ENCODE measurements at places on chromosomes 7 and 10.
A peak's percentile ranks its signal among the peaks of the same experiment; 100 is the strongest.

DNA sequence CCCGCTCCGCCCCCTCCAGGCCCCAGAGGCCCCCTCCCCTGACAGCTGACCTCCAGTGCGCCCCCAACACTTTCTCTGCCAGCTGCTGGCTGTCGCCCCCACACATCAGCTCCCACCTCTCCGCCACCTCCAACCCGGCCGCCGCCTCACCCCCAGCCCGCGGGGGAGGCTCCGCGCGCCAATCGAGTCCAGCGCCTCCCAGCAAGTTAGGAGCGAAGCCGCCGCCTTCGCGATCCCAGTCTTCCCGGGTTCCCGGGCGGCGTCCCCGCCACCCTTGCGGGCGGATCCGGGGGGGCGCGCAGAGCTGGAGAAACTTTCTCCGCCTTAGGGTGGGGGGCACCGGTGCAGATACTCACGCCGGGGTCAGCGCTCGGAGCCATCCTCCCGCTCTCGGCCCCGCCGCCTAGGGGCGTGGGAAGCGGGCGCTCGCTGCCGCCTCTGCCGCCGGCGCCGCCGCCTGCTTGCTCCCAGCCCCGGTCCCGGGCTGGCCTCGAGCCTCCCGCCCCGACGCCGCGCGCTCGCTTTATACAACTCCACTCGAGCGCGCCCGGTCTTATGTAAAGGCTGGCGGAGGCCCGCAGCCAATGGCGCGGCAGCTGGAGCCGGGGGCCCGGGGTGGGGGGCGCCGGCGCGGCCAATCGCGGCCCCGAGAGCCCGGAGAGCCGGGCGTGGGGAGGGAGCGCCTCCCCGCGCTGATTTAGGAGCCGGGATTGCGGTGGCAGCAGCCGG lies at the start of gene CRTAC1:
Gene CRTAC1 (minus strand): TSS at position 529 of the 729 bp plus-strand sequence. CDS start 149 bp downstream, at position 380.
- DNase-seq: no peak

- no peak for DNase-seq
These were observed 97.7 kb upstream of the CDK6 start for GRCh38 chr7:92934096-92934495.

DNA sequence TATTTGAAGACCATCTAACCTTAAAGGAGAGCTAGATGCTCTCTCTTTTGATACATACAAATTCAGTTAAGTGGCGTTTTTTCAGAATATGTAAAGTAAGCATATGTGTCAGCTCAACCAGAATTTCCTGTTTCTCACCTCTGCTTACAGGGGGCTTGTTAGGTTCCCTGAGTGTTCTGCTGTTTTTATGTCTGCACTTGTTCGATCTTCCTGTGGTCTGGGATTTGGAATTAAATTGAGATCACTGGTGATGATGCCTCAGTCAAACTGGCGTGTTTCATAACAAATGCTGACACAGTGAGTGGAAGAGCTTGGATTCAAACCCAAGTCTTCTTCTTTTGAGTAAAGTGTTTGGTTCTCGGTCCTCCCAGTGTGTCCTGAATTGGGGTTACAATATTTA lies 348.3 kb upstream of the AKR1E2 start:
- DNase-seq: no peak

DNA sequence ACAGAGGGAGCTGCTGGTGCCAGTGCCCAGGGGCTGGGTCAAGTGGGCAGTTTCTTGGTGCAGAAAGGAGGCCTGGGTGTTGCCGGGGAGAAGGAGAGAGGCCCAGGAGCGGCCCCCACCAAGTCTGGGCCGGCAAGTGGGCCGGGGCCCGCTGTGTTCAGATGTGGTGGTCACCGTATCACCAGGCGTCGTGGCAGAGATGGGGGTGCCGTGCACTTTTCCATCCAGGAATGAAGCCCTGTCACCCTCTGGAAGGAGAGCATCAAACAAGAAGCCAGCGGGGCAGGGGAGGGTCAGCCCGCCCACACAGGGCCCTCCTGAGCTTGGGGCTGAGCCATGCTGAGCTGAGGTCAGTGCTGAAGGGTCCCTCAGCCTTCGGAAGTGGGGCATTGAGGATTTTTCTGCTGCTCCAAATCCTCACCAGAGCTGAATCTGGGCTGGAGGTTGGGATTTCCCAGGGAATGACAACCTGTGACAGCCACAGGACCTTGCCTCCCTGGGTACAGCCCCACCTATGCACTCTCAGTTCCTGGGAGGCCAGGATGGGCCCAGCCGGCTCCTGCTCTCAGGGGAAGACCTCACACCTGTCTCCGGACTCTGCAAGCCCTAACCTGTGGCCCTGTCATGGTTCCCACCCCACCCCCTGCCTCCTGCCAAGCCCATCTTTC lies 27.9 kb upstream of the INPP5A start:
- no peak for DNase-seq

DNA sequence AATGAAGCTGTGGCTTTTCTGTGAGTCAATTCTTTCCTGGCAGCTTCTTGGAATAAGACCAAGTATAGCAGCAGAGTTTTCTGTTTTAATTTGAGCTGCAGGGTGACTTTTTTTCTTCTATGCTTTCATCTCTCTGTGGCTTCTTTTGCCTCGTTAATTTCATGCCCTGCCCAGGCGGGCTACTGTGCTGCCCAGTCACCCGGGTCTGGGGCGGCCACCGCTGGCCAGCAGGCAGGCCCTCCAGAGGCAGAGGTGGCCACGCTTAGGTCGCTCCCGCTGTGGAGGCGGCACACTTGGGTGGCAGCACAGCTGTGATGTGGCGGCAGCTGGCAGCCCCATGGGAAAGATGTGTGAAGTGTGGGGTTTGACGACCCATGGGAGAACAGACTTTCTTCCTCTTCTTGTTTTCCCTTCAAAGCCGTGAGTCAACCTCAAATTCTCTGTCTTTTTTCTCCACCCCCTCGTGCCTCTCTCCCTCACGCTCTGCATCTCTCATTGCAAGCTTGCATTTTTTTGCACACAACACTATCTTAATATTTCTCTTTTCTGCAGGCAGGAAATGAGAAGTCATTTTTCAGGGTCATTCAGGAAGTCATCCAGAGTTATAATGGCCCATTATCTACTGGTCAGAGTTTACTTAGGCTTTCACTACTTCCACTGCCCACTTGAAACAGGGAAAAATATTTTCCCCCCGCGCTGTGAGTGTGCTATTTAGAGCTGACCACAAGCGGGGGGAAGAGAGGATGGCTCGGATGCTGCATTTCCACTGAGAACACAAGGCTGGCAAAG lies 67.8 kb downstream of the EGFR start:
- peak; percentile 40 for DNase-seq

DNA sequence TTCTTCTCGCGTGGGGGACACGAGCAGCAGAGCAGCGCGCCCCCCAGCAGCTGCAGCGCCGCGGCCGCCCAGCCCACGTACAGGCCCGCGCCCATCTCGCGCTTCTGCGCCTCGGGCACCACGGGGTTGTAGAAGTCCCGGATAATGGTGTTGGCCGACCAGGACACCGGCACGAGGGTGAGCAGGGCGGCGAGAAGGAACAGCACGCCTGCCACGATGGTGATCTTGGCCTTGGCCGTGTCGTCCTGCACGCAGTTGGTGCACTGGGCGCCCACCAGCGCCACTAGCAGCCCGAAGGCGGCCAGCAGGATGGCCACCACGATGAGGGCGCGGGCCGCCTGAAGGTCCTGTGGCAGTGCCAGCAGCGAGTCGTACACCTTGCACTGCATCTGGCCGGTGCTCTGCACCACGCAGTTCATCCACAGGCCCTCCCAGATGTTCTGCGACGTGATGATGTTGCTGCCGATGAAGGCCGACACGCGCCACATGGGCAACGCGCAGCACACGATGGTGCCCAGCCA lies 529 bp downstream of the CLDN3 start:
- no peak for DNase-seq

GRCh38 chr7:24440892-24441291 lies 132.4 kb upstream of the PALS2 start:
- DNase-seq: no peak

DNA sequence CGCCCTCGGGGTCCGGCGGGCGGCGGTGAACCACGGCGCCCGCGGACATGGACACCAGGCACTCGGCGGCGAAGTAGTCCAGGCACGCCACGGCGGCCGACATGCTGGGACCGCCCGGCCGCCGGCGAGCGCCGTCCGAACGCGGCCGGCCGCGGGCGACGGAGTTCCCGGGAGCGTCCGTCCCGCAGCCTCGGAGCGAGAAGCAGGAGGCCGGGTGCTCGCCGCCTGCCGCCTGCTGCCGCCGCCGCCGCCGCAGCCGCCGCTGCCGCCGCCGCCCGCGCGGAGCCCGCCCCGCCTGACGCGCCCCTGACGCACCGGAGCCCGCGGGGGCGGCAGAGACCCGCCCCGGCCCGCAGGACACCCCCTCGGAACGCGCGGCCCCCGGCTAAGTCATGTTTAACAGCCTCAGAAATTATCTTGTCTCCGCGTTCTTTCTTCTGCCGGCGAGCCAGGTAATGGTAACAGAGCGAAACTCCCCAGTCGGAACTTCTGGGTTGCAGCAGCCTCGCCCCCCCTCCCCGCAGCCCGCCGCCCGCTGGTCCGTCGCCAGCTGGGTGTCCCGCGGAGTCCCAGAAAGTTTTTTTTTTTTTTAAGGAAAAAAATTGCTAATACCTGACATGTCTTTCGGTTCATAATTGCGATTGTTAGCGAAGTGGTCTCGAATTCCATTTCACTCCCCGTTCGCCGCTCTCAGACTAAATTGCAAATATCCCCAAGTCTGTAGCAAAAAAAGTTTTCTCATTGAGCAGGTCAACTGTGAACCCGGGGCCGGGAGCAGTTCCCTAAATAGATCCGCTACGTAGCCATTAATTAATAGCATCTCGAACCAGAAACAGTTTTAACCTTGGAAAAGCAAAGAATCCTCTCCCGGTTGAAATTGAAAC lies at the start of gene KLF14:
Gene KLF14 (minus strand): TSS at position 277 of the 884 bp plus-strand sequence. CDS start 174 bp downstream, at position 103.
- no peak for DNase-seq

- DNase-seq: no peak
These were observed 91.2 kb downstream of the GTF2IRD1 start for GRCh38 chr7:74544706-74545469.

GRCh38 chr10:129883626-129884397 lies 80.3 kb downstream of the EBF3 start:
- DNase-seq: no peak

GRCh38 chr7:50775836-50776235 lies 6.9 kb downstream of the GRB10 start:
- no peak for DNase-seq

DNA sequence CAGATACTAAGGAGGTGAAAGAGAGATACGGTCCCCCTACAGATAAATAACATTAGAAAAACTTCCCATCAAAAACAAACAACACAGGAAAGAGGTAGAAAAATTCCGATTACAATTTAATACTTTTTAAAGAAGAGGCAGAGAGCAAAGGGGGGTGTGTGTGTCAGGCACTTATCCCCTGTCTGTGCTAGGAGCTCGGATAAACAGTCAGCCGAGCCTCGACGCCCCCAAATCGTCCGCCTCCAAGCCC lies 3.6 kb downstream of the PAX2 start:
- no peak for DNase-seq

GRCh38 chr7:3495954-3496353 lies 194.9 kb downstream of the SDK1 start:
- DNase-seq: no peak

DNA sequence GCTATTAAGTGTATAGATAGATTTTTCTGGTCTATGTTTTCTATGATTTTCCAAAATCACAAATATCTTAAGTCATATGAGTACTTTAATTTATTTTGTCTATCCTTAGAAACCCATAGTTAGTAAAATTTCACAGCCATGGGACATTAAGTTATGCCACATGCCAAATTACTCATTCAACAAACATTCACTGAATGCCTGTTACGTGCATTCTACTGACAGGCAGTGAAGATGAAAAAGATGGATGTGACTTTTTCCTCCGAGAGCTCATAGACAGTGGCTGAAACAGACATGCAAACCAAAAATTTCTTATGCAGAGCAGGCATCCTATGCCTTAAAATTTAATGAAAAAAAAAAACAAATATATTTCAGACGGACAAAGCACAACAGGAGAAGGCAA lies 84.9 kb downstream of the CHRM2 start:
- DNase-seq: peak; percentile 66

- peak; percentile 36 for DNase-seq
These were observed 2.4 kb downstream of the ZMYND11 start for GRCh38 chr10:137606-138005.

GRCh38 chr7:120014925-120015465 lies 258.0 kb upstream of the KCND2 start:
- DNase-seq: no peak

DNA sequence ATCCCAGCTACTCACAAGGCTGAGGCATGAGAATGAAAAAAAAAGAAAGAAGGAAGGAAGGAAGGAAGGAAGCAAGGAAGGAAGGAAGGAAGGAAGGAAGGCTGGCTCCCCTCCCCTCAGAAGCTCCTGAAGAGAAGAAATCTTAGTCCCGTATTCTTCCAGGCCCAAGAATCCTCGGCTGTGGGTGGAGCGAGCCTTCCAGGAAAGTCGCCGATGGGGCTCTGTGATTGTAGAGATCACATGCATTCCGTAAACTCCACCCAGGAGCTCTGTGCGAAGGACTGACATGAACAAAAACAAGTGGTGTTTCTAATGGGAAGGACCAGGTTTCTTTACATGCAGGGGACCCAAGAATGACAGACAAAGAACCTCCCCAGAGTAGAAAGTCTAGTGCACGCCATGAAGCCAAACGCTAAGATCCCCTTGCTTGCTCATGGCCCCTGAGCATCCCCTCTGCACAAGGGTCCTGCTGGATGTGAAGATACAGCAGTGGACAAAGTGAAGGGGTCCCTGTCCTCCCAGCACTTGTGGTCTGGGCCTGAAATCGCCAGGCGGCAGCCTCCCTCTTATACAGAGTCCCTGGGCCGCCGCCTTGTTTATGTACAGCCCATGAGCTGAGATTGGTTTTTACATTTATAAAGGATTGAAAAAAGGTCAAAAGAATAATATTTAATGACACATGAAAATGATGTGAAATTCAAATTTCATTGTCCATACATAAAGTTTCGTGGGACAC lies 25.2 kb downstream of the CNPY1 start:
- DNase-seq: no peak

DNA sequence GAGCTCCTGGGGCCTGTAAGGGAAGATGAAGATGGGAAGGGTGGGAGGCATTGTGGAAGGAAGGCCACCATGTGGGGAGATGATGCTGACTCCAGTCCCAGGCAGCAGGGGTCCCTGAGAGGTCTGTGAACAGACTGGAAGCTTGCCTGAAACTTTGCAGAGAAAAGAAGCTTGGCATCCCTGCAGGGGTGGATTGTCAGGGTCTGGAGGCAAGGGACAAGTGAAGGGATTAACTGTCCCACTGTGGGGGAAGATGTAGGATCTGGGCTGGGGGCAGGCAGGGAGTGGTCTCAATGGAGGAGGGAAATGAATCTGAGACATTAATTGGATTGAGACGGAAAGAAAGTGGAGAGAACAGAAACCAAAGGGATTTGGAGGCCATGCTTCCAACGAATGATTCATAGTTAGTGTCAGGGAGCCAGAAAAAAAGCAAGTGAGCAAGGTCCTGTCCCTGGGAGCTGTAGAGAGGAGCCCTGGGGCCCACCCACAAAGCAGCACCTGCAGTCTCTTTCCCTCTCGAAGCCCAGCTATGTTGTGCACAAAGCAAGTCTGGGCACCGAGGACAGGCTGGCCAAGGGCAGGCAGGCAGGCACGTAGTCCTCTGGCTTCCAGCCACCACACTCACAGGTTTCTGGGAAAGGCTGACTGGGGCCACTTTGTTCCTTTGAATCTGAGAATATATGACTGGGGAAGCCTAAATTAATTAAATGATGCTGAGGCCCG lies 4.7 kb upstream of the SLC18A3 start:
- no peak for DNase-seq

GRCh38 chr10:114310346-114310745 lies 71.3 kb downstream of the VWA2 start:
- no peak for DNase-seq
